ENCODE measurements at places on chromosomes 3 and 15.

DNA sequence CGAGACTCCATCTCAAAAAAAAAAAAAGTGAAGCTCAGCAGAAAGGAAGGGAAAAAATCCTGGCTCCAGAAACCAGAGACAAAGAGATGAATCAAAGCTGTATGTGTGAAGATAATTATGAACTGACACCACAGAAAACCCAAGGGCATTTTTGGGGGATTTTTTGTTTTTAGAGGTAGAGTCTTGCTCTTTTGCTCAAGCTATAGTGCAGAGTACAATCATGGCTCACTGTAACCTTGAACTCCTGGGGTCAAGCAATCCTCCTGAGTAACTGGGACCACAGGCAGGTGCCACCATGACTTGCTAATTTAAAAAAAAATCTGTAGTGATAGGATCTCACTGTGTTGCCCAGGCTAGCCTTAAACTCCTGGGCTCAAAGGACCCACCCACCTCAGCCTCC, 22.8 kb downstream of the HCLS1 start:
- no peak for DNase-seq

DNA sequence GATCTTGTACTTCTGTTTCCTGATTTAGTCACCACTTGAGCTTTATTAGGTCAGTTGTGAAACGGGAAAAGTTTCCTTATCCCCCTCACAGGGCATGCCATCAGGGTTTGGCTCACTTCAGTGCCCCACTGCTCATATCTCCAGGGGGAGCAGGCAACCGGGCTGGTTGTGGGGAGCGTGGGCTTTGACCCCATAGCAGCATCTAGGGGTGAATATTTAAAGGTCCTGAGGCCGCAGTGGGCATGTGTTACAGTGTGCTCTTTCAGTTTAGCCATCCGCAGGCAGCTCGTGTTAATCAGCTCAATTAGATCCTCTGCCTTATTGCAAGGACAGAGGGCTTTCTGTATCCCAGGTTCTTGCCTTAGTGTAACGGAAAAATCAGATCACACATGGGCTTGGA, 71.9 kb downstream of the MRPL46 start:
- no peak for DNase-seq

GRCh38 chr15:87877114-87877810, 379.3 kb downstream of the NTRK3 start:
- DNase-seq: no peak

DNA sequence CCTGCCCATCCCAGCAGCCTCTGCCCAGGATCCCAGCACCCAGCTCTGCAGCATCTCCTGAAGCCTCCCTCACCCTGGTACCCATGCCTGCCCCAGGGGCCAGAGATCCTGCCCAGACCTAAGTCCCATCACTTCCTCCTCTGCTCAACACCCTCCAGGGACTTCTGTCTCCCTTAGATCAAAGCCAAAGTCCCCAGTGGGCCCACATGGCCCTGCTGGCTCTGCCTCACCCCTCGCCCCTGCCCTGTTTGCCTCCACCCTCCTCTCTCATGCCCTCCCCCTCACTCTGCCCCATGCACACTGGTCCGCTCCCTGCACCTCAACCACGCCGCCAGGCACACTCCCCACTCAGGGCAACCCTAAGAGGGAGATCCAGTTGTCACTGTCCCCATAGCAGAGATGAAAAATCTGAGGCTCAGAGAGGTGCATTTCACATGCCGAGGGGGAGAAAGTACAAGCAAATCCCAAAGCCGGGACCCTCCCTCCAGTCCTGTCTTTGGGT, 146.5 kb downstream of the NUP210 start:
- no peak for DNase-seq

DNA sequence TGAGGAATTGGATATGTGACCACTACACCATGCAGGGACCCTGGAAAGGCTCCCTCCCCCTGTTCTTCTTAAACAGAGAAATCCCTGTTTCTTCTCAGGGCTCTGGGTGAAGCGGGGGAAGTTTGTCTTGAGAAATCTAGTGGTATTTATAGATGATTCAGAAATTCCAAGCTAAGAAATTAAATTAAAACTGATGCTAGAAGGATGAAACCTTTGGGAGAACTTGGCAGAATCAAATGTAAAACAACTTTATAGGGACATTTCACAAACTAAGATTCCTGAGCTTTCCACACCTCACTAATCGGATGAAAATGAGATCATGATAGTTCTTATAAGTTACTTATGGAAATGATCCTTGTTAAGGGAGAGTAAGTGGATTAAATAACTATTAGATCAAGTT, 54.2 kb downstream of the FBXL2 start:
- peak; percentile 74 for DNase-seq

GRCh38 chr3:24838533-24838932, 343.9 kb upstream of the THRB start:
- DNase-seq: no peak

DNA sequence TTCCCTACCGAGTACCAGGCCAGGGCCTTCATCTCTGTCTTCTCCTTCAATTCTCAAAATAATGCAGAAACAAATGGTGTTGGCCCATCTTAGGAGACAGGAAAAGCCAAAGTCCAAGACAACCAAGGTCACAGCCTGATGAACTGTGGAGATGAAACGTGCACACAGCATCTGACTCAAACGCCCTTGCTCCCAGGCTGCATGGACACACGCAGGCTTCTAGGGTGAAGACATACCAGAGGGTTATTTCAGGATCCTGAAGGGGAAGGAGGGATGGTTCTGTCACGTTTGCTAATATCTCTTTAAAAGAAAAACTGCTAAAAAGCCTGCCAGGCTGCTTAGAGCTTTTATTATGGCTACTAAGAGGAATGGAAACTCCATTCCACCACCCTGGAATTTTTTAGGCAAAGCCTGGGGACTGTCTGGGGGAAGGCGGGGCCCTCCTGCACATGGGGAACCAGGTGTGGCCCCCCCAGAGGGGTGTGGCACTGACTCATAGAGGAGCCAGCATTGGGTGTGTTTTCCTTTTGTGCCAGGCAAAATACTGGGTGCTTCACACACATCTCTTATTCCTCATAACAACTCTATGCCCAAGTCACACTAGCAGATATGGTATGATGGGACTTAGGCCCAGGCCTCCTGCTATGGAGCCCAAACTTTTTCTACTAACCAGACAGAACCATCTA, 62.9 kb downstream of the UMPS start:
- DNase-seq: no peak

DNA sequence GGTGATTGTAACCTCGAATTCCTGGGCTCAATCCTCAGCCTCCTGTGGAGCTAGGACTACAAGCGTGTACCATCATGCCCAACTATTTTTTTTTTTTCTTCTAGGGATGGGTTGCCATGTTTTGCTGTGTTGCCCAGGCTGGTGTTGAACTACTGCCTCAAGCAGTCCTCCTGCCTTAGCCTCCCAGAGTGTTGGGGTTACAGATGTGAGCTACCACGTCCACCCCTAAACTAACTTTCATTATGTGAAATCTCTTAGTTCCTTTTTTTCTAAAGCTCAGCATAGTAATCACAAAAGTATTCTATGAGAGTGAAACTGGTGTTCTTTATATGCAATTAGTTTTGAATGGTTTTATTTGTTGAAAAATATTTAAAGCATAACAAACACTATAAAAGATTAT, 92.1 kb downstream of the XRN1 start:
- no peak for DNase-seq

DNA sequence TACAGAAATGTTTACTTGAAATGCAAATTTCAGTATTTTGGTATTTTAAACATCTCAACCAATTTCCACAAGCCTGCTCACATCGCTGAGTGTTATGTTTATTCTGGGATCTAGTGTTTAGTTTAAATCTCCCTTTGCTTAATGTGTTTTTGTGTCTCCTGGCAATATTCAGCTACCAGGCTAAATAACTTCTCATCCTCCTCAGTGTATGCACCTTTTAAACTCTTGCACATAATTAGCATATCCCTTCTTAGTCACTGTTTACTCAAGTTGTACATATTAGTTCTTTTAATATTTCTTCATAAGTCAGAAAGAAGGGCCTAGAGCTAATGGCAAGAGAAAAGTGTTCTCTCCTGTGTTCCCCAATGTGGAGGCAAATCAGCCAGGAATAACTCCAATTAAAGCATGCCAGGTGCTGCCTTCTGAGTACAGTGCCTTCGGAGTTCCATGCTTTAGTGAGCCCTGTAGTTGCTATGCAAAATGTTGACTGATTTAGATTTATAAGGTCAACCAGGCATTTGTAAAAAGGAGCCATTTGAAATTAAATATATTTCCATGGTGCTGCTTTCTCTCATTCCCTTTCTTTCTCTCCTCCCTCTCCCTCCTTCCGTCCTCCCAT, 234.3 kb downstream of the GAP43 start:
- no peak for DNase-seq

DNA sequence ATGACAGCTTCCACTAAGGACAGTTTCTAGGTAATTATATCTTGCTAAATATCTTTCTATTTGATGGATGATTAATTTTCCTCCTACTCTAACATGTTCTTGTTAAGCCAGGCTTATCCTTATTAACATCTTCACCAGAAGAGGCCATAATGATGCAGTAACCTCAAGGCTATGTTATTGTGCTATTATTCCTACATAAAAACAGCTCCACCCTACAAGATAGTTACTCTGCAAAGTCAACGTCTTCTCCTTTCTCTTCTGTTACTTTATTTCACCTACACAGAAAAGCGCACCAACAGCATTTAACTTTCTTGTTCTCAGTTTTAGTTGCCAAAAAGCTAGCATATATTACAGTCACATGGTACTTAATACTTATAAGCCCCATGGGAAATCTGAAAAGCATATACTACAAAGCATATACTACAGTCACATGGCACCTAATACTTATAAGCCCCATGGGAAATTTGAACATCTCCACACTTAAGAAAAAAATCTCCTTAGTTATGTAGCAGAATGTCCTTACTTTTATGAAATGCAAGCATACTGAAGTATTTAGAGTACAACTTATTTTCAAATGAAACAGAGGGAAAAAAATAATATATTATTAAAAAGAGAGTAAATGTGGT, 13.4 kb downstream of the ADAM10 start:
- no peak for DNase-seq

GRCh38 chr3:105538483-105538882, 171.8 kb downstream of the ALCAM start:
- DNase-seq: no peak

DNA sequence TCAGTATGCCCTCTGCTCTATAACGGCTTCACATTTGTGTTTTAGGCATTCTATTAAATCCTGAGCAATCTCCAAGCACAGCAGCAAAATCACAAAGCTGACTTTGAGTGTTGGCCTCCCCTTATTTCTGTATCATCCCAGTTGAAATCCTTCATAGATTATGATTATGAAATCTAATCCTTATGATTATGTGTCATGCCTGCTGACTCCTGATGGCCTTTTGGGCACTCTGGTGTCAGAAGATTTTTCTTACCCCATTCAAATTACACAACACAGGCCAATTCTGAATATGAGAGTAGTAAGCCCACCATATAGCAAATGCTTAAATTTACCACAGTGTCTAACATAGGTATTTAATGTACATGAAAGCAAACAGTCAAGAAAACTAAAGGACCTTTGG, 34.3 kb downstream of the CDV3 start:
- DNase-seq: no peak

- no peak for DNase-seq
Observed at GRCh38 chr3:28250999-28251398, 9.6 kb downstream of the CMC1 start.

Measured in AG09309 (cell line).